ENCODE measurements at places on chromosomes 3 and 15. TPM values are rescaled to one million over a fixed set of nuclear protein-coding genes. Genes with fewer than 3 reads are reported as not detected.

The ASB14 gene
- total RNA-seq, result not detected

The RAD51 gene
- total RNA-seq, result 2.8 TPM

The KIF15 gene
- not detected for total RNA-seq

GRCh38 chr3:71524672-71525071 is 58.9 kb downstream of the FOXP1 start:
- H3K27me3 ChIP-seq, result no peaks in the 10 kb centered on the region
- H3K4me1 ChIP-seq, result peaks cover 7% of the 10 kb centered on the region
- H3K27ac ChIP-seq, result no peak overlapping the region
- DNase-seq, result no peak
- no peaks in the 10 kb centered on the region for H3K36me3 ChIP-seq

- no peak overlapping the region for H3K4me3 ChIP-seq
- no peaks in the 10 kb centered on the region for H3K27me3 ChIP-seq
- DNase-seq, result no peak
- H3K36me3 ChIP-seq, result no peaks in the 10 kb centered on the region
- no peaks in the 10 kb centered on the region for H3K4me1 ChIP-seq
These were observed 393.5 kb upstream of the ARRDC4 start for GRCh38 chr15:97566961-97567360.

DNA sequence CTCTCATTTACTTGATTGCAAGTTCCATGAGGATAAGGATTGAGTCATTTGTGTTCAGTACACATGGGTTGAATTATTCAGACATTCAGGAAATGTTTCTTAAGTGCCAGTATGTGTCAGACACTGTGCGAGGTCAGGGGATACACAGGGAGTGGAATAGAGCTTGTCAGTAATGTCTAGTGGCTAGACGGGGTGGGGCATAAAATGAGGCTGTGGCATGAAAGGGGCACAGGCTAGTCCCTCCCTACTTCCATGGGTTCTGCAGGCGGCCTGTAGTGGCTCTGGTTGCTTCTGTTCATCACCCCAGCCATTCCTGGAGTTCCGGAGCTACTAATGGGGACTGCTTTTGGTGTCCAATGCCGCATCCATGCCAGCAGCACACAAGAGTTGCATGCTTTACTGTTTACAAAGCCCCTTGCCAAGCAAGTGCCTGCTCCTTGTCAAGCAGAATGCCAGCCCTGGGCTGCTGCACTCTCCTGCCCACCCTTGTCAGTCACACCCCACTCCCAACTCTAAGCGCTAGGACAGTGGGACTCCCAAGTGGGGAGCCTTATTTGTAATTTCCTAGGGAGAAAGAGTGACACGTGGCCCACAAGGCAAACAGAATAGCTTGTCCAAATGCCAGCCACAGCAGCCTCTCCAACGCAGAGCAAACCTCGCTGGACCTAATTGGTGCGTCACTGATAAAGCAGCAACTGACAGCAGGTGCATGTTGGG is 70.8 kb downstream of the RAB11A start:
- H3K4me1 ChIP-seq, result no peaks in the 10 kb centered on the region
- DNase-seq, result peak; percentile 75
- no peaks in the 10 kb centered on the region for H3K36me3 ChIP-seq
- H3K4me3 ChIP-seq, result no peak overlapping the region
- no peak overlapping the region for H3K27ac ChIP-seq

GRCh38 chr3:188881954-188882641 is 289.7 kb upstream of the TPRG1 start:
- H3K36me3 ChIP-seq, result no peaks in the 10 kb centered on the region
- no peak overlapping the region for H3K4me3 ChIP-seq
- no peak overlapping the region for H3K27ac ChIP-seq
- no peaks in the 10 kb centered on the region for H3K27me3 ChIP-seq
- DNase-seq, result no peak

GRCh38 chr3:126781889-126782491 is 78.0 kb downstream of the CHCHD6 start:
- H3K4me3 ChIP-seq, result no peak overlapping the region
- H3K27me3 ChIP-seq, result no peaks in the 10 kb centered on the region
- peaks cover 5% of the 10 kb centered on the region for H3K4me1 ChIP-seq
- no peaks in the 10 kb centered on the region for H3K36me3 ChIP-seq
- no peak for DNase-seq
- peak overlapping the region; percentile 49 for H3K27ac ChIP-seq

GRCh38 chr3:170724599-170725280 is 138.9 kb upstream of the SLC7A14 start:
- H3K36me3 ChIP-seq, result no peaks in the 10 kb centered on the region
- no peaks in the 10 kb centered on the region for H3K4me1 ChIP-seq
- no peaks in the 10 kb centered on the region for H3K27me3 ChIP-seq
- no peak overlapping the region for H3K4me3 ChIP-seq

DNA sequence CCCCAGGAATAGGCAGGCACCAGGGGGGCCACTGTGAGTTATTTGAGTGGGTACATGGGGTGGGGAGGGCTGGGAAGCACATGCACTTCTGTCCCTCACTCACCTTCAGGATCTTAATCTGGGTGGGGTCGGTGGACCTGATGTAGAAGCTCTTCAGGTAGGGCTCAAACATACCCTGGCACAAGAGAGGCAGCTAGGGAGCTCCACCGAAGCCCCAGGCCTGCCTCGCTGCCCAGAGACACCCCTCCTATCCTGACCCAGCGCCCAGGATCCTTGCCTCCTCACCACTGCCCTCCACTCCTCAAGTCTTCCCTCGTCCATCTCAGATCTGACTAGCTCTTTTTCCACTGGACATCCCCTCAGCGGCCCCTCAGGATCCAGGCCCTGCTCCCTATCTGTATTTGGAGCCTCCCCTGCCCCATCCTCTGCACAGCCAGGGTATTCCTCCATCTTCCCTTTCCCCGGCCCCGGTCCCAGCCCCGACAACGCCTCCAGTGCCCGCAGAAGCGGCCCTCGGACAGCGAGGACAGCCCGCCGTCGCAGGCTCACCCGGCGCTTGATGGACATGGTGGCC is 30.0 kb downstream of the AP3B2 start:
- no peaks in the 10 kb centered on the region for H3K36me3 ChIP-seq
- peaks cover 9% of the 10 kb centered on the region for H3K27me3 ChIP-seq
- peaks cover 5% of the 10 kb centered on the region for H3K4me1 ChIP-seq
- H3K27ac ChIP-seq, result no peak overlapping the region

- no peak for DNase-seq
- peaks cover 36% of the 10 kb centered on the region for H3K4me1 ChIP-seq
- H3K27me3 ChIP-seq, result no peaks in the 10 kb centered on the region
- peak overlapping the region; percentile 83 for H3K27ac ChIP-seq
These were observed 104.8 kb upstream of the HERC1 start for GRCh38 chr15:63938486-63939061.

- no peaks in the 10 kb centered on the region for H3K36me3 ChIP-seq
- DNase-seq, result peak; percentile 88
- H3K4me3 ChIP-seq, result peak overlapping the region; percentile 65
- peak overlapping the region; percentile 48 for H3K27ac ChIP-seq
- peaks cover 13% of the 10 kb centered on the region for H3K4me1 ChIP-seq
These were observed 5.3 kb upstream of the TMEM115 start for GRCh38 chr3:50364573-50365079.

DNA sequence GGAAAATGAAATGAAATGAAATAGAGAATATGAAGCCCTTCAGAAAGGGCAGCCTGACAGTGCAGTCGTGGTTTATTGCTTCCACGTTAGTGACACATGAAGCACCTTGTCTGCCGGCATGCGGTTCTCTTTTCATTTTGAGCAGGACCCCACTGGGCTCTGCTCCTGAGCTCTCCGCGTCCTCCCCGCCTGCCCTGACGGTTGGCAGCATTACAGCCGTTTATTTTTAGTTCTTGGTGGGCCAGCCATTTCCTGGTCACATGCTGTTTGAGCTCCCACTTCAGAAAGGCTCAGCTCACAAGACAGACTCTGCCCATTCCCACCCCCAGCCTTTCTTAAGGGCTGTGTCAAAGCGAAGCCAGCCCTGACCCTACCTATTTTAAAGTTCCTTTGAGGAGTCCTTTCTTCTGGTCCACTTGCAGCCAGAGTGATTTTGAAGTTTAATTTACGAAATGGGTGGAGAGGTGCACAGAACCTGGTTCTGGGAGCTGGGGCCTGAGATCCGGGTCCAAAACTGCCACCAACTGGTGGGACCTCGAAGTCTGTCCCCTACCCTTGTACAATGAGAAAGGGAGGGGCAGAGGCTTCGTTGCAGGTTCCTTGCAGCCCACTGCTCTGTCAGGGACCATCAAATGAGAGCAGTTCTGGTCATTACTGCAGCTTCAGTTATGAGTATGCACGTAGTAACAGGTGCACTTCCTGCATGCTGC is 60.1 kb downstream of the MGLL start:
- peak; percentile 86 for DNase-seq
- H3K36me3 ChIP-seq, result no peaks in the 10 kb centered on the region
- H3K27me3 ChIP-seq, result no peaks in the 10 kb centered on the region
- peak overlapping the region; percentile 80 for H3K27ac ChIP-seq

- peaks cover 9% of the 10 kb centered on the region for H3K4me1 ChIP-seq
- peak overlapping the region; percentile 81 for H3K27ac ChIP-seq
- H3K27me3 ChIP-seq, result no peaks in the 10 kb centered on the region
- H3K36me3 ChIP-seq, result no peaks in the 10 kb centered on the region
- no peak overlapping the region for H3K4me3 ChIP-seq
These were observed 856 bp downstream of the TMEM40 start for GRCh38 chr3:12758025-12758781.

DNA sequence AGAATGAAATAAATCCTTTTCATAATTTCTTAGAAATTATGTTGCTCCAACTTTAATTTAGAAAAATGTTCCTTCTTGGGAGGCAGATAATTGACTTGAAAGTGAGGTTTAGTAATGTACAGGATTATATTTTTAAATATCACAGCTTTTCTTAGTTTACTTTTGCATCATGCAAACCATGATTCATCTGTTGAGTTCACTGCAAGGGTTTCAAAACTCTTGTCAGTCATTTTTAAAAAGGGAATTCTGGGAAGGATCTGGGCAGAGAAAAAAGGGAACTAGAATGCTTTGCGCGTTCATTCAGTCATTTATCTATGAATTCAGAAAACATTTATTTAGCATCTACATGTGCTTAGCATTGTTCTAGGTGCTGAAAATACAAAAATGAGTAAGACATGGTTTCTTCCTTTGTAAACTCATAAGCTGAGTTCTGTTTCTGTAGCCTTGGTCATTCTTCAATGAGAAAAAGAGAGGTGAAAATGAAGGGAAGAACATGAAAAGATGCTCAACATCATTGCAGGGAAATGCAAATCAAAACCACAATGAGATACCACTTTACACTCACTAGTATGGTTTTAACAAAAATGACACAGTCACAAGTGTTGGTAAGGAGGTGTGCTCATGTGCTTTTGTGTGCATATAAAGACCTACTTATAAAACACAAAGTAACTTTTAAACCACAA is 209.1 kb downstream of the NR1D2 start:
- no peak for DNase-seq
- no peak overlapping the region for H3K4me3 ChIP-seq
- H3K27ac ChIP-seq, result no peak overlapping the region
- H3K27me3 ChIP-seq, result no peaks in the 10 kb centered on the region

Measured in upper lobe of left lung (tissue), 6 donors.